Glomerular endothelial cell (primary cell): ENCODE measurements at places on chromosomes 12 and 14. TPM values are rescaled to one million over a fixed set of nuclear protein-coding genes. Genes with fewer than 3 reads are reported as not detected.

Gene AMN1
- 11.7 and 14.5 TPM in 2 replicates for total RNA-seq

Gene ADGRD1
- total RNA-seq = not detected in 2 replicates

DNA sequence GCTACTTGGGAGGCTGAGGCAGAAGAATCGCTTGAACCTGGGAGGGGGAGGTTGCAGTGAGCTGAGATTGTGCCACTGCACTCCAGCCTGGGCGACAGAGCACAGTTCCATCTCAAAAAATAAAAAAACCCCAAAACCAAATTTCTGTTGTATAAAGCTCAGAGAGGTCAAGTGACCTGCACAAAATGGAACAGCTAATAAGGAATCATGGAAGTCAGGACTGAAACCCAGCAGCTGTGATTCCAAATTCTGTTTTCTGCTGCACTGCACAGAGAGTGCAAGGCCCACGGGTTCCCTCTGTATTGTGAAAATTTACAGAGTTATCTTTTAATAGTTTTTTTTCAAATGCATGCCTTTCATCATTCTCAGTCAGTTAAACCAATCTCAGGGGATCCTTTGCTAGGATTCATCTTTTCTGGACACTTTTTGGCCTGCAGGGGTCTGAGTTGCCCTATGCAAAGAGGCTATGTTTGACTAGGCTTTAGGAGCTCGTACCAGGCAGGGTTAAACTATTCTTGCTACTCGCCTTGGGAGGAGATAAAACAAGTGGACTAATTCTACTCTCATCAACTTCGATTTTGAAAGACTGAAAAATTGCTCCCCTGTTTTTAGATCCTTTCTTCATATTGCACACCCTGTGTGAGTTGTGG lies 26.1 kb upstream of the AACS start:
- DNase-seq = no peak

GRCh38 chr12:98828802-98829600 lies 183.9 kb downstream of the APAF1 start:
- DNase-seq = no peak

GRCh38 chr14:92973261-92973797 lies 50.4 kb downstream of the CHGA start:
- DNase-seq = no peak

DNA sequence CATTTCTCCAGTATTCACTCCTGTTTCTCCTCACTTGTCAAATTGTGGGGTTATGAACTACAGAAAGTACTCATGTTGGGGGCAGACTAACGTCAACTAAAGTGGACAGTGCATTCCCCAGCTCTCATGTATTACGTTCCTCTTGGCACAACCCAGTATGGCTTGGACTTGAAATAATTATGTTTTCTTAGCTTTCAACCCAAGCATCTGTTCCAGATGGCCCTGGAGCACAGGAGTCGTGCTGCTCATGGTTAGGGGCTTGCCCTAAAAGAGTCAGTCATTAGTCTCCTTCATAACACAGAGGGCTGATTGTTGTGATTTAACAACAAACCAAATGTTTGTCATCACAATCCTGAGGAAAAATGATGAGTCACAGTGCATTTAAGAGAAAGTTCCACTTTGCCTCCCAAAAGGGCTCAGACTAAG lies 154.4 kb downstream of the RPAP3 start:
- DNase-seq = no peak

Gene CCDC177
- total RNA-seq = not detected in 2 replicates

DNA sequence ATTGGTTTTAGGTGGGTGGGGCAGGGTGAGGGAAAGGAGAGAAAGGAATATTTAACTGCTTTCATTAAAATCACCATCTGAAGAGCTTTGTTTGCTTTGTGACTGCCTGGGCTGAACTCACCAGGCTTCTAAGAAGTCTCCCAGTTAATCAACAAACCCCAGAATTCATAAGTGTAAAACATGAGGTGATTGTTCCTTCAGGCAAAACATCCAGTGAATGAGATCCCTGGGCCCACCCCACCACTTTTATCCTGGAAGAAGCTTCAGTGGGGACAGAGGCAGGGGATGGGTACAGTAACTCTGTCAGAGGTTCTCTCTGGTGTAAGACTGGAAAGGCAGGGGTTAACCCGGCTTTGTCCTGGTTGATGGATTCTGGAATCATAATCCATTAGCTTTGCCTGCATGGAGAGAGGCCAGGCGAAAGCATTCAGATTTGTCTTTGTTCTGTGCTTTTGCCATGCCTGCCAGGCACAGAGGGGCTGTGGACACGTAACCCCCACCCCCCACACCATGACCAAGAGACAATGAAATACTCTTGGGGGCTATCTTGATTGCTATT lies 16.7 kb downstream of the PDE1B start:
- no peak for DNase-seq

DNA sequence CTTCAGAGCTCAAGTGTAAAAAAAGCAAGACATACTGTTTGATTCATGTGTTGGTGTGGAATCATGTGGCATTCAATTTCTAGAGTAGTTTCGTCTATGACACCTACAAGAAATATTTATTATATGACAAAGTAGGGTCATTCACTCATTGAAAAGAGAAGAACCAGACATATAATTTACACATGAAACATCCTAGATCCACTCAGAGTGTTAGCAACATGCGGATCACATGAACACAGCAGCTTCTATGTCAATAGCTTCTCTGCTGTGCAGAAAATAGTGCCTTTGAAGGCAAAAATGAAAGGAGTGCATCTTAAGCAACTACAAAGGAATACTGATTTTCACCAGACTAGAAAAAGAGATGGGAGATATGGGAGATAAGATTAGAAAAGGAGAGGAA lies 569.8 kb downstream of the RPS29 start:
- no peak for DNase-seq

Gene HOXC10
- total RNA-seq = 1.2 and 6.1 TPM in 2 replicates

Gene KLRC3
- not detected in 2 replicates for total RNA-seq

DNA sequence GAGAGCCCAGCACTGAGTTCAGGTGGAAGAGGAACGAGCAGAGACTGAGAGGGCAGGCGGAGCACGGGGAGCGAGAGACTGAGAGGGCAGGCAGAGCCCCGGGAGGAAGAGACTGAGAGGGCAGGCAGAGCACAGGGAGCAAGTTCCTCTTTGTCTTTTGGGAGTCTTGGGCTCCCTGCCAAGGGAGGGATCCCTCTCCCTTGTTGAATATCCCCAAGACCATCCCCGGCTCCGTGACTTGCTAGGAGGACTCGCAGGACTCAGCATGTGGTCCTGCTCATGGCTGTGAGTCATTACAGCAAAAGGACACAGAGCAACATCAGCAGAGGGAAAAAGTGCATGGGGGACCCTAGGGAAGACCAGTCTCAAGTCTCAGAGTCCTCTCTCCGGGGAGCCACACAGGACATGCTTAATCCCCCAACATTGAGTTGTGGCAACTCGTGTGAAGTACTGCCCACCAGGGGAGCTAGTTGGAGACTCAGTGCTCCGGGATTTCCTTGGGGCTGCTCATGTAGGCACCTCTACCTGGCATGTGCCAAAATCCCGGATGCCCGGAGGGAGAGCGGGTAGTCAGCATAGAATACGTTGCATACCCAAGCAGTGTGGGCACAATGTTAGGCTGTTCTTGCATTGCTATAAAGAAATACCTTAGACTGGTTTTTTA lies 81.0 kb downstream of the CCDC92 start:
- DNase-seq = no peak

Gene GPR162
- 2.0 and 3.7 TPM in 2 replicates for total RNA-seq

DNA sequence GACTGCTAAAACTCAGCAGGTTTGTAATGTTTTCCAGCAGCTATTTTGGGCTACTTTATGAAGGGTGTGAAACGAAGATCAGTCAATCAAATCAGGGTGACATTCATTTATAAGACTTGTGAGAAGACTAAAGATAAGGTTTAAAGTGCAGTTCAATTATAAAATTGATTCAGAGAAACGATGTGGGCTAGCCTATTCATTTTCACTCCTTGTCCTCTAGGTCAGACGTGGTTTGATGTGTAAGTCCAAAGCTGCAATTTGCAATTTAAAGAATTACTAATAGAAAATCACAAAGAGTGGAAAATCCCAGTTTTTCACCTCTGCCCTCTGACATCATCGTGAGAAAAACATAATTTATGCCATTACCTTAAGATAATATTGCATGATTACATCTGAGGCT lies 243.5 kb upstream of the NOVA1 start:
- no peak for DNase-seq

Gene OTUB2
- 5.7 and 8.2 TPM in 2 replicates for total RNA-seq

GRCh38 chr14:61444215-61444768 lies 122.9 kb downstream of the PRKCH start:
- DNase-seq = no peak

DNA sequence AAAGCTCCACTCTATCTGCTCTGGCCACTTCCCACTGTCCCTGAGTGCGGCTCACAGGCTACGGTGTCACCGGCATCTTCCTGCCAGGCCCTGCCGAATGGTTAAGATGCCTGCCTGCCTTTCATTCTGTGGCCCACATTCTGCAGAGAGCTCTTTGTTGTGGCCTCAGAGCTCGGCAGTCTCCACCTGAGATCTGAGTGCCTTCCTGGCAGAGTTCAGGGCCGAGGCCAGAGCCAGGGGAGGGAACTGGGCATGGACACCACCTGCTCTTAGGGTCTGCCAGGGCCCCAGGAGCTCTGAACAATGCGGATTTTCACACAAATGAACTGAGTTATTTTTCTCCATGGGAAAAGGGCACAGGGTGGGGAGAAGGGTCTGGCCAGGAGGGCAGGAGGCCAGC lies 127.2 kb downstream of the RBM19 start:
- DNase-seq = no peak

Gene ARMH4
- total RNA-seq = 5.7 and 6.6 TPM in 2 replicates

DNA sequence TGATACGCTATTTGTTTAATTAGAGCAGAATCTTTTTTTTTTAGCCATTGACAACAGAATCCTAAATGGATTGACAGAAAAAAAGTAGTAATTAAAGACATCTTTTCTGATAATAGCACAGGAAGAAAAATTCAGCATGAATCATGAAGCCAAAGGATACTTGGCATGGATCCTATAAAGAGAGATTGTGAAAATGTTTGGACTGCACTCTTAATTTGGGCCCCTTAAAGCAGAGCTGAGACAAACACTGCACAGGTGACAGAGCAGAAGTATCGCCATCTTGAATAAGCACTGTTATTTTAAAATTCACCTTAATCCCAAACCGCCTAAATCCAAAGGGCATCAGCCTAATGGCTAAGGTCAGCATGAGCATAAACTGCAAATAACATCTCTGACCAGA lies 48.8 kb upstream of the SEL1L start:
- DNase-seq = no peak

DNA sequence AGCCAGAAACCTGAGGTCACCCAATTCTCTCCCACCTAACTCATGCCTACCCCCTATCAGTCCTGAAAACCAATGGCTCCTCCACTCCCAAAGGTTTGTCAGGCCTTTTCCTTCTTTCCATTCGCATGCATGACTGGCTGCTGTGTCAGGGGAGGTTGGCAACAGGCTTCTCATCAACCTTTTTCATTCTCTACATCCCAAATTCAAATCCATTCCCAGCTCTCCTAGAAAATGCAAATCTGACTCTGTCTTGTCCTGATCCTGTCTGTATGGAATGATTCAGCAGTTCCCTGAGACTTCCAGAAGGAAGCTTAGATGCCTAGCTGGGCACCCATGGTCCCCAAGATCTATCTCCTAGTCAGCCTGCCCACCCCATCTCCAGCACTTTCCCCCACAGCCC lies 5.0 kb upstream of the CTDSP2 start:
- no peak for DNase-seq

- DNase-seq = no peak
Observed at GRCh38 chr12:59079002-59079401, 158.7 kb upstream of the LRIG3 start.

GRCh38 chr12:77996670-77997069 lies 166.0 kb downstream of the NAV3 start:
- no peak for DNase-seq

Gene WSCD2
- not detected in 2 replicates for total RNA-seq

- no peak for DNase-seq
Observed at GRCh38 chr12:95733141-95733825, 57.3 kb downstream of the NTN4 start.

- DNase-seq = no peak
Observed at GRCh38 chr12:124646385-124647230, 79.2 kb upstream of the NCOR2 start.

DNA sequence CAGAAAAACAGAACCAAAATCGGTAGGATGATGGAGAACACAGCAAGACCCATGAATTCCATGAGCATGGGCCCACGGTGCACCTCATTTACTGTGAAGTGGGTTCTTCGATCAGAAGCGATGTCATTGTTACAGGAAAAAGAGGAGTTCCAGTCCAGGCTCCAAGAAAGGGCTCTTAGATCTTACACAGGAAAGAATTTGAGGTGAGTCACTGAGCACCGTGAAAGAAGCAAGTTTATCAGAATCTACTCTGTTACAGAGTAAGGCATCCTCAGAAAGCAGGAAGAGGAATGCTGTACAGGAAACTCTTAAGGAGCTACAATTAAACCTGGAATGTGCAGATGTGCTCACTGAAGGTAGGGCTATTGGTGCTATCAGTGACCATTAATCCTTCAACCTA lies 11.6 kb upstream of the CHFR start:
- no peak for DNase-seq

DNA sequence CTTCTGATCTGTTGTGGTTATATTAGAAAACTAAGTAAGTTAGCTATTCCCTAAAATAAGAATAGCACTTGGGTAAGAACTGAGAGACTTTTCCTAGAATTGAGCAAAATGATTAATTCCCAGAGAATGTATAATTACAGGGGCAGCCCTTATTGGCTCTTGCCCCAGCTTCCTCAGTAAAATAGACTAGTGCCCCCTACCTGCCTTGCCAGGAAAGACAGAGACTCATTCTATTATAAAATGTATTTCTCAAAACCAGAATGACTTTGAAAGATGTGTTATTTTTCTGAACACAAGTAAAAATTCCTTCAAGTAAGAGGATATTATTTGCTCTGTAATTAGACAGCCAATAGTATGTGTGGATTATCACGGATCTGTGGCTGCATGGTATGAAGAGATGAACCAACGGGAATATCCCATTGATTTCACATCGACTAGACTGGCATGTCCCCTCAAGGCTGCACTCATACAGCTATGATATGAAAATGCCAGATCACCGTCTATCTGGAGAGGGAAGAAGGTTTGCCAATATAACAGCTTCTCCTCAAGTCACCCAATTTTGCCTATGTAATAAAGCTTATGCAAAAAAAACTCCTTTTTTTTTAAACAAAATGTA lies 7.4 kb upstream of the GLRX5 start:
- DNase-seq = no peak

- DNase-seq = no peak
Observed at GRCh38 chr12:47068539-47068938, 10.9 kb upstream of the PCED1B start.

- DNase-seq = no peak
Observed at GRCh38 chr12:78795934-78796445, 68.6 kb upstream of the SYT1 start.

Gene PPP1R36
- not detected in 2 replicates for total RNA-seq
